ENCODE measurements at places on chromosomes 11 and 22.

DNA sequence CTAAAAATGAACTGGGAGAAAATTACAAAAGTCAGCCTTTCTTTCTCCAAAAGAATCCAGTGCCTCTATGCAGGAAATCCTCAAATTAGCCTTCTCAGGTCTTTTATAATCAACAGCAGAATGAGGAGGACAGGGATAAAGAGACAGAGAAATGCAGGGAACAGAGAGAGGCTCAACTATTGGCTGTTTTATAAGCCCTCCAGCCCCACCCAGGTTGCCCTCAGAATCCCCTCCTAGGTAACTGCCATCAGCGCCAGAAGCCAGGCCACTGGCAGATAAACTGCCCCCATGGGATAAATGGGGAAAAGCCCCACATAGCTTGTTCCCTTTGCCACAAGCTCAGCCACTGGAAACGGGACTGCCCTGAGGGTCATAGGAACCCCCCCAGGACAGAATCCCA lies 10.9 kb upstream of the HMOX1 start:
- DNase-seq, result no peak

DNA sequence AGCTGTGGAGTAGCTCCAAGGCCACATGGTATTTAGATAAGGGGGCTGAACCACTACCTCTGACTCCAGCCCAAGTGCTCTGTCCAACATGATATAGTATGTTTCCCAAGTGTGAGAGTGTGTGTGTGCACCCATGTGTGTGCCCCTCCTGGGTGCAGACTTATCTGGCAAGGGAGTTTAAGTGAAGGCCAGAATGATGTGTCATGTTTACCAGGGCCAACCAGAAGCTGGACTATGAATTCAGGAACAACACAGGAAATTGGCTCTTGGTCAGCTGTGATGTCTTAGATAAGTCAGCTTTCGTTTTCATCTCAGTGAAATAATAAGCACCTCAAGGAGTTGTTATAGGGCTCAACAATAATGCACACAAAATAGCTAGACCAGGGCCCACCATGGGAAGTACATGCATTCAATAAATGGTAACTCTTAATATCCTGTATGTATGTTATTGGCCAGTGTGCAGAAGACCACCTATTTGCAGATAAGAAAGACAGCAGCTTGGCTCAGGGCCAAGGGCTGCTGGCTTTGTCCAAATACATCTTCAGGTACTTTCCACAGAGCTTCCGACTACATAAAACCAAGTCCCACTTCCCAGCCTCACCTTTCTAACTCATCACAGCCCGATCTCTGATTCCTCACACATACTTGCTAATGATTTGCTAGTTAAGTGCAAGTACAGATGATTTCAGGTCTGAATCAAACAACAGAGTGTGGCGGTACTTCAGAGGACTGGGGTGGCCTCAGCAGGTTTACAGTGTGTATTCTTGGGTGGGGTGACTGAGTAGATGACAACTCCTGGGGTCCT lies 120.9 kb downstream of the ME3 start:
- peak; percentile 77 for DNase-seq

DNA sequence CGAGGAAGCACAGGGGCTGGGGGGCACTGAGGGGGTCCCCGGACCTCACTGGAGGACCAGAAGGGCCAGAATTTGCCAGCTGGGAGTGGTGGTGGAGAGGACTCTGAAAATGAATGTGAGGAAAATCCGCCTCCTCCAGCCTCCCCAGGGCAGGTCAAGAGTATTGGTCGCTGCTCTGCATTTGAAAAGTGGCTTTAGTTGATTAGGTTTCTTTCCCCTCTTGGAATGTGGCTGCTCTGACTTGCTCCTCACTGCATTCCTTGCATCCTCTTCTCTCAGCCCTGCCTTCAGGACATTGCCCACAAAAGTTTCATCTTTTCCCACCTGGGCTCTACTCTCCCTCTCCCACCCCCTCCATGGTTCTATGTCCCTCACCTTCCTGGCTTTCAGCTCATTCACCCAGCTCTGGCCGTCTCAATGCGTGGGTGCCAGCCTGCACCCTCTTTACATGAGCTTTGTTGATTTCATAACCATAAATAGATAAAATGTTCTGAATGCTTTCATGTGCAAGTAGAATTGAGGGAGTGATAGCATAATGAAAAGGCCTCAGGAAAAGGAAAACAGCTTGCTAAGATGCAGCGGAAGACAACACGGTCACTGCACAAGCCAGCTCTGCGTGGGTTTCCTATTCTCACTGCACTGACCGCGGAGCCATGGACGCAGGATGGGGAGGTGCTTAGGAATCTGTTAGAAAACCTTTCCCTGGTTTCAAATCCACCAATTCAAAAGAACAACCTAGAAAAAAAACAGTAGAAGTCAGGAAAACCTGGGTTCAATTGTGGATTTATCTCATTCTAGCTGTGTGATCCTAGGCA lies 6.5 kb upstream of the NPAS4 start:
- no peak for DNase-seq

DNA sequence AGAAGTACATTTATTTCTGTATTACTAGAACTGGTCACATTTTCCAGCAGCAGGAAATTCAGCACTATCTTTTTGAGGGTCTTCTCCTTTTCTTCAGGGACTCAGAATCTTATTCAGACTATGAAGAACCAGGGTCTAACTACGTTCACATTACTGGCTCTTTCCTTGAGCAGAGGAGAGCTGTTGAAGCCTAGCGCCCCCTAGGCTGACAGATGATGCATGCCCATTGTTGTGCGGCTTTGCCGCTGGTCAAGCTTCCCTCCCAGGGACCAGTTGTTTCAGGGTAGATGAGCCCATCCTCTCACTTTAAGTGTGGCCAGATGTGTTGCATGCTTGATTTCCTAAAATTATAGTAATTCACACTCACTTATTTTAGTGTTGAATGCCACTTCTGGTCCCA lies 168.2 kb upstream of the PDGFD start:
- DNase-seq, result no peak

DNA sequence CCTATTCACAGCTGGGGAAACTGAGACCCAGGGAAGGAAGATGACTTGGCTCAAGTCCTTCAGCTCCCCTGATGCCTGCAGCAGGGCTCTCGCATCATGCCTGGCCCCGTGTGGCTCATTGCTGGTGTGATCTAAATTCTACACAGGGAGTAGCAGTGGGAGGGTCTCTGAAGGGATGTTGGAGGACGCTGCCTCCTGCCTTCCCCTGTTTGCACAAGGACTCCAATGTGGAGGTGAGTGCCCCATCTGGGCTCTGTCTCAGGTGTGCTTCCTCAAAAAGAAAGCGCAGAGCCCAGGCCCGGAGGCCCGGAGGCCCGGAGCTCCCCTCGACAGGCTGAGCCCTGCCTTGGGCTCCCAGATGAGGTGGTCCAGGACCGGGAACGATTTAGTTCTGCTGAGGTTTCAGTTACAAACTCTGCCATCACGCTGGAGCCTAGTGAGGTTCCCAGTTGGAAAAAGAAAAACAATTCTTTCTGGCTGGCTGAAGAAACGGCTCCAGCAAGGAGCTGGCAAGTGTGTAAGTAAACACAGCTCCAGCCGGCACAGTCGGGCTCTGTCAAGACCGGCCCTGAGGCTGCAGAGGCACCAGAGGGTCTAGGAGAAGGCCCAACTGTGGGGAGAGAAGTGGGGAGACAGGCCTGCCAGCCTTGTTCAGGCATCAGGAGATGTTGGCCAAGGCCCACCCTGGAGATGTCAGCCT lies 49.8 kb downstream of the NAT10 start:
- DNase-seq, result no peak

- DNase-seq, result no peak
Measured at GRCh38 chr11:104199053-104199452, 35.1 kb upstream of the PDGFD start.

GRCh38 chr22:50691521-50691920 lies 18.9 kb downstream of the SHANK3 start:
- no peak for DNase-seq

DNA sequence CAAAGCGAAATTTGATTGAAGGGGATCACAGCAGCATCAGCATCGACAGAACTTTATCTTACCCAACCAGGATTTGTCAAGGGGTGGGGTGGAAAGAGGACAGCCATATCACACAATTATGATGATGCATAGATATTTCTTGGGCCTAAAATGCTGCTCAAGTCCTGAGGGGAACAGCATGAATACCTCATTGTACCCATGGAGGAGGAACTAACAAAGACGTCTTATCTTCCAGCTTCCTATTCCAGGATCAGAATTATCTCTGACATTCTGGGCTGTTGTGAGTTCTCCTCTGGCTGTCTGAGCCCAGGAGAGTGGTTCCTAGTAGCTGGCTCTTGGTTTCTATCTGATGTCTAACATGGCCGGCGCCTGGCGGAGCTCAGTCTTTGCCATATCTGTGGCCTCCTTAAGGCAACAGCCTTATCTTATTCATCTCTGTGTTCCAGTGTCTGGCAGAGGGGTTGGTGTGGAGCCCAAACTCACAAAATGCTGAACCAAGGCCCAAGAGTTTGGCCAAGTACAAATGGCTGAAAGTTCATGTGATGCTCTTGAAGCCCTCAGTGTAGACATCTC lies 68.2 kb upstream of the TIMP3 start:
- no peak for DNase-seq

GRCh38 chr11:1303126-1303821 lies 6.2 kb downstream of the TOLLIP start:
- DNase-seq, result no peak

DNA sequence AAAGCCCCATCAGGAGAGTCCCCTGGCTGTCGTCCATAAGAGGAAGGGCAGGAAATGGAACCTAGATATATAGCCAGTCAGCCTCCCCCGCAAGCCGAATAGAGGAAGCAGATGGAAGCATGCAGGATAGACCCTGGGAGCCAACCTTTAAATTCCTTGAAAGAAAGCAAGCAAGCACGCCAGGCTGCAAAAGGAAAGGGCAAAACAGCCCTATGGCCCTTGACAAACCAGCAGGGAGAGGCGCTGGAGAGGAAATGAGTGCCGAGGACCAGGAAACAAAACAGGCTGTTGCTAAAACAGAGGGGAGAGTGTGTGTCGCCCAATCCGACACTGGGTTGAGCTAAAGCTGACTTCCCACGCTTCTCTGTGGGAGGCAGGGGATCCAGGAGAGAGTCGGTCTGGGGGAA lies 203.5 kb upstream of the MTNR1B start:
- peak; percentile 39 for DNase-seq

DNA sequence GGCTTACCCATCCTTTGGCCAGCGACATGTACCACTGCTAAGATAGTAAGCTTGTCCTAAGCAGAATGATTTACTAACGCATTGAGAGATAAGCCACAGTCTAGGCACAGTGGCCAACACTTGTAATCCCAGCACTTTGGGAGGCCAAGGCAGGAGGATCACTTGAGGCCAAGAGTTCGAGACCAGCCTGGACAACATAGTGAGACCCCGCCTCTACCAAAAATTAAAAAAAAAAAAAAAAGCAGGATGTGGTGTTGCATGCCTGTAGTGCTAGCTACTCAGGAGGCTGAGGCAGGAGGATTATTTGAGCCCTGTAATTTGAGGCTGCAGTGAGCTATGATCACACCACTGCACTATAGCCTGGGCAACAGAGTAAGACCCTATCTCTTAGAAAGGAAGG lies 93.1 kb downstream of the HIPK3 start:
- DNase-seq, result no peak

- no peak for DNase-seq
Measured at GRCh38 chr22:28222571-28222970, 303.5 kb upstream of the PITPNB start.
